Progenitor cell of endocrine pancreas (in vitro differentiated cells): ENCODE measurements at places on chromosomes 2 and 18. TPM values are rescaled to one million over a fixed set of nuclear protein-coding genes. Genes with fewer than 3 reads are reported as not detected.

The CFAP210 gene
- total RNA-seq, result 1.2 and 1.6 TPM in 2 replicates

The VWC2L gene
- total RNA-seq, result 0.16 TPM in 1 of 2 replicates, not detected in the other

The APCDD1 gene
- total RNA-seq, result 9.7 and 10.9 TPM in 2 replicates

The ABCG8 gene
- not detected in 2 replicates for total RNA-seq

The ITGB6 gene
- 6.7 and 7.0 TPM in 2 replicates for total RNA-seq

The SIGLEC15 gene
- total RNA-seq, result not detected in 2 replicates

GRCh38 chr18:28786926-28787325, 610.0 kb upstream of the CDH2 start:
- peaks cover 28% of the 10 kb centered on the region for H3K4me1 ChIP-seq
- H3K27me3 ChIP-seq, result no peaks in the 10 kb centered on the region
- H3K36me3 ChIP-seq, result no peaks in the 10 kb centered on the region
- no peak for DNase-seq
- H3K27ac ChIP-seq, result no peak overlapping the region

DNA sequence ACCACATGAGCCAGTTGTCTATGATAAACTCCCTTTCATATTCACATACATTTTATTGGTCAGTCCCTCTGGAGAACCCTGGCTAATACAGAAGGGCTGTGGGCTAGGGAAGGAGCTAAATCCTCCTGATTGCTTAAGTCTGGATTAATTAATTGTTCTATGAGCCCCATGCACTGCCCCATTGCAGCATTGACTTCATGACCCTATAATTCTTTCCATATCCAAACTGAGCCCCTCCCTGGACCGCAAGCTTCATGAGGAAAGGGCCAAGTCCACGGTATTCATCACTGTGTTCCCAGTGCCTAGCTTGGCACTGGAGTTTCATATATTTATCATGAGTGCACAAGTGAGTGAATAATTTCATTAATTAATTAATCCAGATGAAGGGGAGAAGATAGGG, 124.0 kb downstream of the MBD2 start:
- H3K27me3 ChIP-seq, result no peaks in the 10 kb centered on the region
- no peak for DNase-seq
- H3K4me3 ChIP-seq, result no peak overlapping the region
- no peak overlapping the region for H3K27ac ChIP-seq

- H3K4me1 ChIP-seq, result no peaks in the 10 kb centered on the region
- H3K27ac ChIP-seq, result peak overlapping the region; percentile 31
- peaks cover 33% of the 10 kb centered on the region for H3K36me3 ChIP-seq
- no peak overlapping the region for H3K4me3 ChIP-seq
- no peaks in the 10 kb centered on the region for H3K27me3 ChIP-seq
- DNase-seq, result no peak
These were observed 8.9 kb upstream of the PCBP1 start for GRCh38 chr2:70078384-70078783.

- H3K36me3 ChIP-seq, result no peaks in the 10 kb centered on the region
- peaks cover 5% of the 10 kb centered on the region for H3K4me1 ChIP-seq
- H3K27ac ChIP-seq, result no peak overlapping the region
- H3K4me3 ChIP-seq, result no peak overlapping the region
These were observed 73.9 kb downstream of the LBH start for GRCh38 chr2:30305235-30305634.

- no peaks in the 10 kb centered on the region for H3K27me3 ChIP-seq
- H3K4me3 ChIP-seq, result no peak overlapping the region
- peaks cover 11% of the 10 kb centered on the region for H3K36me3 ChIP-seq
- H3K4me1 ChIP-seq, result peaks cover 17% of the 10 kb centered on the region
- no peak for DNase-seq
These were observed 21.4 kb downstream of the SP3 start for GRCh38 chr2:173943738-173944137.

DNA sequence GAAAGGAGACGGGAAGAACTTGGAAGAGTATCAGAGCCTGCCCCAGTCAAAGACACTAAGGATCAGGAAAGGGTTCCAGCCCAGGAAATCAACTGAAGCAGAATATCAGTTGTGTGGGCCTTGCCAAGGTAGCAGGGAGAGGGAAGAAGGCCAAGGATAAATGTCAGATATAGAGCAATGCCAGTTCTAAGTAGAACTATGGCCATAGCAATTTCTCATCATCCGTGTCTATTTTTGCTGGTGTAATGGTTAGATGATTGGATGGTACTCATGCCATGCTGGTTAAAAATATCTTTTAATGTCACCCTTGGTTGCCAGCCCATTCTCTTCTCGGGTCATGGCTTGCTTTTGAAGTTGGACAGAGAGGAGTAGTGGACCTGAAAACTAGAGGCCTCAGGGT, 41.9 kb downstream of the MAIP1 start:
- no peaks in the 10 kb centered on the region for H3K4me1 ChIP-seq
- no peaks in the 10 kb centered on the region for H3K27me3 ChIP-seq
- no peaks in the 10 kb centered on the region for H3K36me3 ChIP-seq
- no peak for DNase-seq
- H3K27ac ChIP-seq, result no peak overlapping the region

GRCh38 chr2:120511947-120512710, 166.2 kb downstream of the INHBB start:
- peaks cover 8% of the 10 kb centered on the region for H3K4me1 ChIP-seq
- no peak overlapping the region for H3K27ac ChIP-seq
- DNase-seq, result no peak

DNA sequence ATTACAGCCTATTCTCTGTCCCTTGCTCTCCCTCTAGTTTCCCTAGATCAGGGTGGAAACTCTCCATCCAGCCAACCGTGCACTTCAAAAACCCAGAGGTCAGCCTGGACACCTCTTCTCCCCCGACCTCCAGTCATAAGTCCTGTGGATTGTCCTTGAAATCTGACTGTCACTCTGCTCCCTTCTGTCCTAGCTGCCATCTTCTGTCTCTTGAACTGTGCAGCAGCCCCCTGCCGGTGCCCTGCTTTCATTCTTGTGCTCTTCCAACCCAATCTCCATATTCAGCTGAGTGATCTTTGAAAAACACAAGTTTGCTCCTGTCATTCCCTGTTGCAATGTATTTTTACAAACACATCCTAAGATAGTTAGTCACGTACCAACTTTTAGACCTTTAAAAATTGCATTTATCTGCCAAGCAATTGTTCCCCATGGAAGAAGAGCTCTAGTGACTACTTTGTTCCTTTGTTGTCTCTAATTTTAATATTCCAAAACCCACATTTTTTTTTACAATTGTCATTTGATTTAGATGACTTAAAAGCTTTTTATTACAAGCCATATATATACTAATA, 254.3 kb downstream of the CAMKMT start:
- DNase-seq, result no peak
- no peaks in the 10 kb centered on the region for H3K36me3 ChIP-seq
- peaks cover 4% of the 10 kb centered on the region for H3K4me1 ChIP-seq
- H3K27ac ChIP-seq, result no peak overlapping the region
- H3K4me3 ChIP-seq, result no peak overlapping the region

DNA sequence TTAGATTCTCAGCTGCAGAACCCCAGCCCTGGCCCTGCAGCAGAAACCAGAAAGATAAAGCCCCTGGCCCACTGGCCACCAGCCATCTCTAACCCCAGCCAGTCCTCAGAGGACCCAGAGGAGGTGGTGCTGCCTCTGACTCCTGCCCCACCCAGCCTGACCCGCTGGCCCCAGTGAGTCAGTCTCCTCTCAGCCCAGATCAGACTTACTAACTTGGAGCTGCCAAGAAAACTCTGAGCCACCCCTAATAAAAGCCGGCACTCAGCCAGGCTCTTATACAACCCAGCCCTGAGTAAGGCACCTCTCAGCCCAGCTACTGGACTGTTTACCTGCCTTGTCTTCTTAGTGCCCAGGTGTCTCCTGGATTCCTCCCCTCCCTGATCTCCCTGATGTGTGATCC, 2.0 kb downstream of the SLC14A2 start:
- DNase-seq, result no peak
- peaks cover 13% of the 10 kb centered on the region for H3K27me3 ChIP-seq
- no peak overlapping the region for H3K4me3 ChIP-seq
- no peaks in the 10 kb centered on the region for H3K36me3 ChIP-seq

DNA sequence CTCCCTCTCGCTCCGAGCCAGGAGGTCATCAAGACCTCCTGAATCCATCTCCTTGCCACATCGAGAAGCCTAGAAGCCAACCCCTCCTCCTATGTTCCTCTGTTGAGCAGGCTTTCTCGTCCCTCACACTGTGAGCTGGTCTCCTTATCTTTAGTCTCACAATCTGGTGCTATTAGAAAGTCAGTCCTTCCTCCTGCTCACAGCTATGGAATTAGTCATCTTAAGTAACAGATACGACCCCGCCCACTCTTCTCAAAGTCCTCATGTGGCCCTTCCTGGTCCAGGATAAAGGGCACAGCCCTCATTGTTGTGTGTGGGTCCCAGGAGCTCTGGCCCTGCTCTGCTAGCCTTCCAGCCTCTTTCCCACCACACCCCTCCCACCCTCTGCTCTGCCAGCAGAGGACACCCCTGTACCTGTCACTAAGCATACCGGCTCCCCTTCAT, 41.4 kb upstream of the TRIB2 start:
- no peak for DNase-seq

DNA sequence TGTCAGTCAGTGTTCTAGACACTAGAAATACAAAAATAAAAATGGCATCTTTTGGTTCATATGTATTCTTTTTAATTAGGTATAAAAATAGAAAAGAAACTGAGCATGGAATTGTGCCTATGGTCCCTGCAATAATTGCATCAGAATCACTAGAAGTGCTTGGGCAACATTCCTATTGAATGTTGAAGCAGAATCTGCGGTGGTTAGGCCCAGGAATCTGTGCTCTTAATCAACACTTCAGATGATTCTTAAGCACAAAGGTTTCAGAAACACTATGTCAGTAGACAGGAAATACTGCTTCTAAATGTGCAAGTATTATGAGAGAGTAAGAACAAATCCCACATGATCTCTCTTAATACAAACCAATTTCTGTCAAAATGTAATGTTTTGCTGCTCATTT, 20.3 kb upstream of the RBBP8 start:
- H3K36me3 ChIP-seq, result peaks cover 11% of the 10 kb centered on the region
- H3K27ac ChIP-seq, result peak overlapping the region; percentile 97
- H3K27me3 ChIP-seq, result no peaks in the 10 kb centered on the region
- H3K4me3 ChIP-seq, result no peak overlapping the region

DNA sequence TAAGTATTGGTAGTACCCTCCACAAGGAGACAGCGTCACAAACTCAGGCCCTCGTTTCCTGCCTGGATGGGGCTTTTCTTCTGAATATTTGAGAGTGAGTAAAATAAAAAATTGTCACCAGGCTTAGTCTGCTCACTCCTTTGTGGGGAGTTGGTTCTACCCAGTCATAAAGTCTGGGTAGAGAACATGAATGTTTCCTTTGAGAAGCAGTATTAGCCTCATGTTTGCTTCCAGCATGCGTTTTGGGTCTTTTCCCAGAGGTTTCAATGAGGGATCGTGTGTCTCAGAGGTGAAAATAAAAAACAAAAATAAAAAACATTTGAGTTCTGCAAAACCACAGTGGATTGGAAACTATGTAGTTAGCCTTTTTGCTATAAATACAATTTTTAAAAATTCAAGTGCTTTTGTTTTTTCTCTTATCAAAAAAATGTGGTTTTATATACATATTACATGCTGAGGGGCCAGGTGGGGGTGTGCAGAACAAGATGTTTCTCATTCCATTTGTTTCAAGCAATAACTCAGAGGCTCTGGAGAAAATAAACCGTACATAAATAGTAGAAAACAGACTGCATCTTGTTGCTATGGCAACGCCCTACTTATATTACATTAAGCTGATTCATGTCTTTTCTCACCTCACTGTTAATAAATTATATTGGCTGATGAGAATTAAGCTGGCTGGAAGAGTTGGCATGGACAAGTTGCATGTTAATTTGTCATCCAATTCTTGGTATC, 225.4 kb upstream of the FBXO11 start:
- H3K27ac ChIP-seq, result no peak overlapping the region
- H3K27me3 ChIP-seq, result no peaks in the 10 kb centered on the region
- H3K4me3 ChIP-seq, result no peak overlapping the region
- DNase-seq, result no peak

- no peaks in the 10 kb centered on the region for H3K36me3 ChIP-seq
- peaks cover 5% of the 10 kb centered on the region for H3K27me3 ChIP-seq
- peaks cover 17% of the 10 kb centered on the region for H3K4me1 ChIP-seq
These were observed 111.8 kb upstream of the PPP1CB start for GRCh38 chr2:28639836-28640235.
